Neural progenitor cell (in vitro differentiated cells): ENCODE measurements at places on chromosomes 6 and 20. TPM values are rescaled to one million over a fixed set of nuclear protein-coding genes. Genes with fewer than 3 reads are reported as not detected.

RNF182 gene
- total RNA-seq = 10.3 and 15.3 TPM in 2 replicates

C6orf163 gene
- 2.6 and 3.1 TPM in 2 replicates for total RNA-seq

RBM24 gene
- 17.3 and 27.6 TPM in 2 replicates for total RNA-seq

DNA sequence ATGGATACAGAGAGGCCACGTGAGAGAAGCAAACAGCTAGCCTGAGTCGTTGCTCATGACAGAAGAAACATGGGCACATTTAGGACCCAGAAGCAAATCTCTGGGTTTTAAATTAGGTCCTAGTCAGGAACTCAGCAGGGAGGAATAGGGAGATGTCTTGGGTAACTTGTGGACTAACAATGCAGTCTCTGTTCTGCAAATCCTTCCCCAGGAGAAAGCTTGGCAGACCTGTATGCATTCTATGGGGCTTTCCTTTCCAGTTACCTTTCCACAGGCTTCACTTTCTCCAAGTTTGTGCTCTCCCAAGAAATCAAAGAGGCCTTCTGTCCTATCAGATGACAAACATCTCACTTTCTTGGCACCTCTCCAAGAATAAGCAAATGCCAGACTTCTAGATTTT lies 47.2 kb upstream of the PLCB4 start:
- no peaks in the 10 kb centered on the region for H3K27me3 ChIP-seq
- DNase-seq = no peak
- H3K4me3 ChIP-seq = no peak overlapping the region
- no peaks in the 10 kb centered on the region for H3K36me3 ChIP-seq
- no peak overlapping the region for H3K27ac ChIP-seq
- peaks cover 31% of the 10 kb centered on the region for H3K4me1 ChIP-seq

GRCh38 chr6:25035174-25035511 lies 99.4 kb upstream of the RIPOR2 start:
- H3K27ac ChIP-seq = no peak overlapping the region
- no peak overlapping the region for H3K4me3 ChIP-seq
- DNase-seq = no peak
- H3K27me3 ChIP-seq = no peaks in the 10 kb centered on the region
- peaks cover 8% of the 10 kb centered on the region for H3K4me1 ChIP-seq
